A172 (cell line): ENCODE measurements at places on chromosomes 1 and 21. TPM values are rescaled to one million over a fixed set of nuclear protein-coding genes. Genes with fewer than 3 reads are reported as not detected.

NBPF10 gene
- 0.62 and 2.0 TPM in 2 replicates for total RNA-seq

DNA sequence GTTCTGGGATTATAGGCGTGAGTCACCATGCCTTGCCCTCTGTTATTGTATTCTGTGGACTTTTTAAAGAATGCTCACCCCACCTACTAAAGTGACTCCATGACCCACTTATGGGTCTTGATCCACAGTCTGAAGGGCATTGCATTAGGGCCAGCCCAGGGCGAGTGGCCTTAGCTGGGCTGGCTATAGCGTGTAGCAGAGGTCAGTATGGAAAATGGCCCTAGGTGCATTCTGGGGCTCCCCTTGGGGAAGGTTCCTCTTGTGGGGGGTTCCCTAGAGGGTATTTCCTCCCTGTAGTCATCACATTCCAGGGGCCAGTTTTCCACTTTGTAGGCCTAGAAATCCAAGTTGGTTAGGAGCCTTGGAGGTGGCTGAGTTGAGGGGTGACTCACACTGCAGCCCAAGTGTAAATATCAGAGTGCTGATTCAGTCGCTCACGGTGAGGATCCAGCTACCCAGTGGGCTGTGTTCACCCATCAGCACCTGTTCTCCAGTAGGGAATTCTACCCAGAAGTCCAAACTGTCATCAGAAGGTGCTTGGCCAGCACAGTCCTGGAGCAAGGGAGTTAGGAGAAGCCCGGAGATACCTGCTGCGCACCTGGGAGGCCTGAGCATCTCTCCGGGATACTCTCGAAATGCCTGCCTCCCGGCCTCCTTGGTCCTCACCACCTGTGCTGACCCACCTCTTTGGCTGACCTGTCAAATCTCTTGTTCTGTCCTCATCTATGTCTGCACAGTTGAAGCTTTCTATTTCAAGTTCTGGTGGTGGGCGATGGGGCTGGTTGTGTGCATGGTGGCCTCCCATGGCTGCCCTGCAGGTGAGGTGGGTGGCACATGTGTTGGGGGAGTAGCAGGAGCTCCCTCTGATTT is 52.2 kb downstream of the NENF start:
- peak; percentile 98 for DNase-seq

JAM2 gene
- 3.7 and 4.2 TPM in 2 replicates for total RNA-seq

C8B gene
- not detected in 2 replicates for total RNA-seq

DNA sequence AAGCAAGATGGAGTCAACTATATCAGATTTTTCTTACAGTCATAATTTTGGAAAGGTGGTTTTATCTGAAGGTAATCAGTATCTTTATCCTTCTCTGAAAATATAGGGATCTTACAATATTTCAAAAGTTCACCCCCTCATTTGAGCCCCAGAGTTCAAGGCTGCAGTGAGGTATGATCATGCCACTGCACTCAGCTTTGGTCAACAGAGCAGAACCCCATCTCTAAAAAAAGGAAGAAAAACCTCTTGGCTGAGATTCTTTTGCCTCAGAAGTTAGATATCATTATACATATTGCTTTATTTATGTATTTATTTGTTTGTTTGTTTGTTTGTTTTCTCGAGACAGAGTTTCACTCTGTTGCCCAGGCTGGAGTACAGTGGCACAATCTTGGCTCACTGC is 11.5 kb upstream of the RBBP5 start:
- no peak for DNase-seq

DNA sequence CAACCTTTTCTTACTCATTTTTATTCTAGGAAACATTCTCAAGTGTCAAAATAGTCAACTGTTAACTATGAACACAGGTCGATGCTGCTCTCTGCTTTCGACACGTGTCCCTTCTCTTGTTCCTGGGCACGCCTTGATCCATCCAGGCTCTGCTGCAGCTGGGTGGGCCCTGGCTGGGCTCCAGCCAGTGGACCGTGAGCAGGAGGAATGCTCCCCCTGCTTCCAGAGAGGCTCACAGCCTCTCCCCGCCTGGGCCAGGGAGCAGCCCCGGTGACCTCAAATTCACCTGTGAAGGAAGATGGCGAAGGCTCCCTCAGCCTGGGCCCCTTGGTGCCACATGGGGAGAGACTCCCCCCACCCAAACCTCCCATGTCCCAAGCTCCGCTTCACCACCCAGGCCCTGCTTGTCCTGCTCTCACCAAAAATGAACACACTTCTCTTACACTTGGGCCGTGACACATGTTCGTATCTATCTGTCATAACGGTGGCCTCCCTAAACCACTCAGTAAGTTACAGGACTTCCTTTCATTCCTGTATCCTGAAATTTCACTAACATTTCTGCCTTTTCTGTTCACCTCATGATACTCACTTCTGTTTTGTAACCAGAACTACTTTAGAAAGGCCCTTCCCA is 24.6 kb upstream of the ADARB1 start:
- DNase-seq, result no peak

ACTN2 gene
- total RNA-seq, result not detected in 2 replicates

- no peak for DNase-seq
Observed at GRCh38 chr1:163730411-163730821, 408.7 kb downstream of the NUF2 start.

DNA sequence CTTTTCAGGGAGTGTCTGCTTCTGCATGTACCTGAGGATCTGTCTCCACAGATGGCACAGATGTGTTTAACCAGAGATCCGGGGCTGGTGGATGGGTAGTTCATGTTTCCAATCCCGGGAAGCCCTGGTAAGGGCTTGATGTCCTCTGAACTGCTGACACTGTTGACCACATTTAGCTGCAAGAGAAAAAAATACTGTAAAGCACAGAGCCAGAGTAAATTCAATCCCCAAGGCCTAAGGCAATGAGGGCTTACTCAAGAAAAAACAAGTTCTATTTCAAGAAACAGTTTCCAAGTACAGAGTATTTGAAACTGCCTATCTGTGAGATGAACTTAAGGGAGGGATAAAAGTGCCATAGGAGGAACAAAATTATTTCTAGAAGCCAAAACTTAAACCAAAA is 25.1 kb downstream of the RXRG start:
- DNase-seq, result no peak

- no peak for DNase-seq
Observed at GRCh38 chr21:38621132-38621531, 122.9 kb upstream of the ERG start.

CGN gene
- 0.93 and 3.2 TPM in 2 replicates for total RNA-seq
